ENCODE measurements at places on chromosomes 16 and 17.

- H3K36me3 ChIP-seq: no peaks in the 10 kb centered on the region
- no peak overlapping the region for H3K4me3 ChIP-seq
- DNase-seq: no peak
- H3K27me3 ChIP-seq: peaks cover 37% of the 10 kb centered on the region
- H3K4me1 ChIP-seq: no peaks in the 10 kb centered on the region
Measured at GRCh38 chr16:54783980-54784379, 146.7 kb upstream of the IRX5 start.

- H3K36me3 ChIP-seq: peaks cover 6% of the 10 kb centered on the region
- peak; percentile 55 for DNase-seq
- no peak overlapping the region for H3K4me3 ChIP-seq
- H3K27ac ChIP-seq: no peak overlapping the region
- peaks cover 36% of the 10 kb centered on the region for H3K27me3 ChIP-seq
Measured at GRCh38 chr17:33012522-33013033, 20.9 kb downstream of the SPACA3 start.

DNA sequence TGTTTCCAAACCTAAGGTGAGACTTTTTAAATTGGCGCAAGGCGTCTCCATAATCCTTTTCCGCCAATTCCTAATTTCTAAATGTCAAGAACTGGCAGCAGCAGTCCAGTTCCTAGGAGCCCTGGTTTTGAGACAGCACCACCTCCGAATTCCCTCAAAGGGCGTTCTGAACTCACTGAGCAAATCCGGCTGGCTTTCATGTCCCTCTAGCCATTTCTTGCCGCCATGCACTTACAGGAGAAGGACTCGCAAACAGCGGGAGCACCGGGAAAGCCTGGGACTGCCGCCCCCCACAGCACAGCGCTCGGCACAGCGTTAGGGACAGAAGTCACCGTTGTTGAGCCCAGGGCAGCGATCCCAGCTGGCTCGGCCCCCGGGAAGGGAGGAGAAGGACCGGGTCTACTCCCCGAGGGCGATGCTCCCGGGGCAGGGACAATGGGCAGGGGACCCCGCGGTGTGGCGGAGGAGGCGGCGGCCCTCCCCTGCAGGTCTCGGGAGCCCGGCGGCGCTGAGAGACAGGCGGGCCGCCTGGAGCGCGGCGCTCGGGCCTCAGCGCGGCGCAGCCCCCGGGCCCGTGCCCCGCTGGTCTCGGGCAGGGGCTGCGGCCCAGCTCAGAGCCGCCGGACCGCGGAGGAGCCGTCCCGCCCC is 545 bp downstream of the ARHGAP17 start:
- peak overlapping the region; percentile 87 for H3K27ac ChIP-seq
- H3K36me3 ChIP-seq: peaks cover 24% of the 10 kb centered on the region
- DNase-seq: peak; percentile 56
- no peaks in the 10 kb centered on the region for H3K27me3 ChIP-seq
- peaks cover 25% of the 10 kb centered on the region for H3K4me1 ChIP-seq

DNA sequence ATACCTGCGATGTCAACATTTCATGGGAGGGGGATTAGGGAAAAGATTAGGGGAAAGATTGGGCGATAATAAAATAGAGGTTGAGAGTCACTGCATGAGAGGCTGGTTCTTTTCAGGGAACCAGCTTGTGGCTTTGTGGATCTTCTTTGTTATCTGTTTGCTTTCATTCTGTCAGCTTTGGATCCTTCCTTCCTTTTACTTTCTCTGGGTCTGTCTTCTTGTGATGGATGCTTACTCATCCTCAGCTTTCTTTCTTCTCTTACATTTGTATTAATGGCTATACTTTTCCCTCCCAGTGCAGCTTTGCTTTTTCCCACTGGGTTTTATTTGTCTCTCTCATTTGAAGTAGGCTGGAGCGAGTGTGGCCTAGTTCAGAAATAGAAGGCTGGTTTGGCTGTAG is 47.1 kb downstream of the RPTOR start:
- H3K4me3 ChIP-seq: no peak overlapping the region
- no peaks in the 10 kb centered on the region for H3K36me3 ChIP-seq
- H3K4me1 ChIP-seq: peaks cover 3% of the 10 kb centered on the region
- no peak for DNase-seq

GRCh38 chr17:81049973-81050551 is 15.1 kb downstream of the BAIAP2 start:
- peak overlapping the region; percentile 56 for H3K4me3 ChIP-seq
- peaks cover 38% of the 10 kb centered on the region for H3K36me3 ChIP-seq
- peaks cover 55% of the 10 kb centered on the region for H3K4me1 ChIP-seq
- peak; percentile 92 for DNase-seq
- H3K27ac ChIP-seq: peak overlapping the region; percentile 93

GRCh38 chr16:2252806-2253148 is 1.4 kb upstream of the ECI1 start:
- peak overlapping the region; percentile 88 for H3K27ac ChIP-seq
- no peaks in the 10 kb centered on the region for H3K27me3 ChIP-seq
- H3K36me3 ChIP-seq: peaks cover 95% of the 10 kb centered on the region
- H3K4me3 ChIP-seq: no peak overlapping the region
- no peak for DNase-seq
- H3K4me1 ChIP-seq: peaks cover 20% of the 10 kb centered on the region

DNA sequence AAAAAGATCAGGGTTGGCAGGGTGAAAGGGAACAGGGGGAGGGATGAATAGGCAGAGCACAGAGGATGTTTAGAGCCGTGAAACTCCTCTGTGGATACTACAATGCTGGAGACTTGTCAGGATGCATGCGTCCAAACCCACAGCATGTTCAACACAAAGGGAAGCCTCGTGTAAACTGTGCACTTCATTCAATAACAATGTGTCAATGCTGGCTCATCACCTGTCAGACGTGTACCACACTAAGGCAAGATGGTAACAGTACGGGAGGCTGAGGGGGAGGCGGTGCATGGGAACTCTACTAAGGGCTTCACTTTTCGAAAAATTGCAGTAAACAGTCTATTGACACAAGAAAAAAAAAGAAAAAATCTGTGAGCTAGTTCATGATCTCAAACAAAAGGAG is 63.7 kb downstream of the C16orf95 start:
- H3K4me1 ChIP-seq: no peaks in the 10 kb centered on the region
- no peak overlapping the region for H3K27ac ChIP-seq
- peaks cover 11% of the 10 kb centered on the region for H3K27me3 ChIP-seq
- H3K4me3 ChIP-seq: no peak overlapping the region
- DNase-seq: no peak
- no peaks in the 10 kb centered on the region for H3K36me3 ChIP-seq

DNA sequence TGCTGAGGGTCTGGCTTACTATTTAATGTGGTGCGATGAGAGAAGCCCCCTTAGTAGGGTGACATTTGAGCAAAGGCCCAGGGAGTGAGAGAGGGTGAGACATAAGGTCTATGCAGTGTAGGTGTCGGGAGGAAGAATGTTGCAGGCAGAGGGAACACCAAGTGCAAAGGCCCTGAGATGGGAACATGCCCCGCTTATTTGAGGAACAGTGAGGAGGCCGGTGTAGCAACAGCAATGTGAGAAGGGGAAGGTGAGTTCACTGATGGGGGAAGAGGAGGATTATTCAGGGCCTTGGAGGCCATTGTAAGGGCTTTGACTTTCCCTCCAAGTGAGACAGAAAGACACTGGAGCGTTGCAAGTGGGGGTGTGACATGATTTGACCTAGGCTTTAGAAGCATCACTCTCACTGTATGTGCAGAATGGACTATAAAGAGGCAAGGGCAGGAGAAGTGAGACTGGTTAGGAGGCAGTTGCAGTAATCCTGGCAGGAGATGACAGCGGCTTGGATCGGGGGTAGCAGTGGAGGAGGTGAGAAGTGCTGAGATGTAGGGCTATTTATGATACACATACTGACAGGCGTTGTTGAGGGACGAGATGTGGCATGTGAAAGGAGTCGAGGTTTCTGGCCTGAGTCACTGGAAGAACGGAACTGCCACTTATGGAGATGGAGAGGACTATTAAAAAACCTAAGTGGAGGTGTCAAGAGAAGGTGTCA is 145.3 kb downstream of the SPECC1 start:
- no peak overlapping the region for H3K4me3 ChIP-seq
- H3K4me1 ChIP-seq: peaks cover 12% of the 10 kb centered on the region
- H3K27ac ChIP-seq: no peak overlapping the region
- no peak for DNase-seq
- H3K27me3 ChIP-seq: no peaks in the 10 kb centered on the region

DNA sequence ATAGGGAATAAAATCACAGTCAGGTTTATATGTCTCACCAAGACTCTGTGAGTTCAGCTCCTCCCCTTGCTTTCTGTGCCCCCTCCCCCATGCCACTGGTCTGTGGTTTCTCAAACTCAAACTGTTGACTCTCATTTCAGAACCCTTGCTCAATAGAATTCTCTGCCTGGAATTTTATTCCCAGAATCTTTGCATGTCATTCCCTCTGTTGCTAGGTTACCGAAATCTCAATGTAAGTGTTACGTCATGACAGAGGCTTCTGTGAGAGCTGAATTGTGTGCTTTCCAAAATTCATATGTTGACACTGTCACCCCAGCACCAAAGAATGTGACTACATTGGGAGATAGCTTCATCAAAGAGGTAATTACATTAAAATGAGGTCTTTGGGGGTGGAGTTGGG is 1938.8 kb downstream of the TP53TG3F start:
- no peaks in the 10 kb centered on the region for H3K27me3 ChIP-seq
- no peak for DNase-seq
- no peak overlapping the region for H3K27ac ChIP-seq
- no peak overlapping the region for H3K4me3 ChIP-seq

- no peak for DNase-seq
- H3K4me1 ChIP-seq: no peaks in the 10 kb centered on the region
- H3K27me3 ChIP-seq: no peaks in the 10 kb centered on the region
- H3K4me3 ChIP-seq: no peak overlapping the region
Measured at GRCh38 chr17:11645426-11645825, 47.2 kb downstream of the DNAH9 start.

DNA sequence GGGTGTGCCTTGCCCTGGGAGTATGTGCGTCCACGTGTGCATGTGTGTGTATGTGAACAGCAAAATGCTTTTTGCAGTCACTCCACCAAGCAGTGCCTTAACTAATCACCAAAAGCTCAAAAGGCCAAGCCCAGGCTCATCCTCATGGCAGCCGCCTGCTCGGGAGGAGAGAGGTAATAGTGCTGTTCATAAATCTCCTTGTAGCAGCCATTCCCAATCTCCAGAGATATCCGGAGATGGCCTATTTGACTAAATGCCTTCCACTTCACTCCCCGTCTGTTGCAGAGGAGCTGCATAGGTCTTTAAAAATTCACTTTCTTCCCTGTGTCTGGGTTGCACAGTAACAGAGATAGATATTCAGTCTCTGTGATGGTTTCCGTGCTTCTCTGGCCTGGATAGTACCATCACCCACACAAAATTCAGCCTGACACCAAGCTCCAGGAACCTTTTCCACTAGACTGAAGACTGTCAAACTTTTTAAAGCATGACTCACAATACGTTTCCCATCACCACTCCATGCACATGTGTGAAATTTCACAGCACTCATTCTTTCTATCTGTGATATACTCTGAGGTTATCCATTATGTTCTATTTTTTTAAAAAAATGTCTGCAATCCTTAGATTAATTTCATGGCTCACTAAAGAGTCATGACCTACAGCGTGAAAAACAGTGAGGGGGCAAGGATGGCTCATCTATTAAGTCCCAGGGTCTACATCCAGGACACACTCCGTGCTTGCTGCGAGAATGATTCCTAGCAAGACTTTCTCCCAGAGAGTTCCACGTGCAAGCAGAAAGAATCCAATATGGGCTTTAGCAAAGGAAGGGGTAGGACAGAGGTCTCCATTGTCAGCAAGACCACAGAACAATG is 357.8 kb downstream of the GRIN2A start:
- H3K27ac ChIP-seq: no peak overlapping the region
- no peaks in the 10 kb centered on the region for H3K4me1 ChIP-seq
- DNase-seq: no peak
- no peaks in the 10 kb centered on the region for H3K27me3 ChIP-seq
- no peak overlapping the region for H3K4me3 ChIP-seq
- H3K36me3 ChIP-seq: peaks cover 3% of the 10 kb centered on the region

GRCh38 chr16:57998992-57999365 is 1.5 kb downstream of the ZNF319 start:
- H3K4me3 ChIP-seq: peak overlapping the region; percentile 6
- DNase-seq: no peak
- H3K36me3 ChIP-seq: peaks cover 49% of the 10 kb centered on the region
- H3K27me3 ChIP-seq: no peaks in the 10 kb centered on the region

- no peak overlapping the region for H3K4me3 ChIP-seq
- DNase-seq: no peak
- H3K36me3 ChIP-seq: no peaks in the 10 kb centered on the region
- H3K4me1 ChIP-seq: no peaks in the 10 kb centered on the region
- H3K27me3 ChIP-seq: no peaks in the 10 kb centered on the region
Measured at GRCh38 chr16:3971706-3972105, 91.2 kb upstream of the CREBBP start.

DNA sequence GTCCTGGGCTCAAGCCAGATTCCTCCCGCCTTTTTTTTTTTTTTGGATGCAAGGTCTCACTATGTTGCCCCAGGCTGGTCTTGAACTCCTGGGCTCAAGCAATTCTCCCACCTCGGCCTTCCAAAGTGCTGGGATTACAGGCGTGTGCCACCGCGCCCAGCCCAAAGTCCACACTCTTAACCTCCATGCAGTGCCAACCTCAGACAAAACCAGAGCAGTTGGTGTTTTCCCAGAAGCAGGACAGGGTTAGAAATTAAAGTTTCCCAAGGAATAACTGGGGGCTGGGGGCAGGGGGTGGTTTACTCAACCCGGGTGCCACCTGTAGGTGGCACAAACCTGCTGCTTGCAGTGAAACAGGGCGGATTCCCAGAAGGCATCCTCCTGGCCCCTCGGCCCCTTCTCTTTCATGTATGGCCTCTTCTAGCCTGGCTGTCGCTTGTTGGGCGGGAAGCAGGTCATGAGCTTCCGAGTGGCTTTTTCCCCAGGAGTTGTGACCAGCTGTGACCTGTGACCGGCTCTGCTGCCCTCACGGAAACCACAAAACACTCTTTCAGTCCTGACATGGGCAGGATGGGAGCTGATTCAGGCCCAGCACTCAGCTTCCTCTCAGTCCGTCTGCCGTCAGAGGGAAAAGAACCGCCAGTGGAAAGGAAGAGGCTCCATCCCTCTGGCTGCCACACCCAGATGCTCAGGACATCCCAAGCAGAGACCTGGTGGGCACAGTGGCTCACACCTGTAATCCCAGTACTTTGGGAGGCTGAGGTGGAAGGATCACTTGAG is 25.6 kb upstream of the USP7 start:
- no peaks in the 10 kb centered on the region for H3K27me3 ChIP-seq
- H3K27ac ChIP-seq: no peak overlapping the region
- H3K4me3 ChIP-seq: no peak overlapping the region
- no peak for DNase-seq
- no peaks in the 10 kb centered on the region for H3K36me3 ChIP-seq
- peaks cover 15% of the 10 kb centered on the region for H3K4me1 ChIP-seq

DNA sequence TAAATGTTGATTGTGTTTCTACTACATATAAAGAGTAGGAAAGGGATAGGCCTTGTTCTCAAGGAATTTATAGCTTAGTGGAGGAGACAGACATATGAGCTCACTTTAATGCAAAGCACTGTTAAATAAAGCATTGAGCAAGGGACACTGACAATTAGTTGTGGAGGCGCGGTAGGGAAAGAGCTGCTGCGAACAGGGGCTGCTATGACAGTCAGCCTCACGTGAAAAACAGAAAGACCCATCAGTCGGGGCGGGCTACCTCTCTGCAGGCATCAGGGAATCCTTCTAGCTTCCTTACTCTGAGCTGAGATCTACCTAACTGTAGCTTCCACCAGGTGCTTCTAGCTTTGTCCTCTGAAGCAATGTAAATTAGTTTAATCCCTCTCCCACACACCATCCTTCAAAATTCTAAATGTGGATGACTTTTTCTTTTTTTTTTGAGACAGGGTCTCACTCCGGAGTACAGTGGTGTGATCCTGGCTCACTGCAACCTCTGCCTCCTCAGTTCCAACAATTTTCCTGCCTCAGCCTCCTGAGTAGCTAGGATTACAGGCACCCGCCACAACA is 129.9 kb upstream of the ZFHX3 start:
- peaks cover 76% of the 10 kb centered on the region for H3K27me3 ChIP-seq
- H3K4me3 ChIP-seq: no peak overlapping the region
- no peaks in the 10 kb centered on the region for H3K36me3 ChIP-seq
- peaks cover 8% of the 10 kb centered on the region for H3K4me1 ChIP-seq

All from Calu3 (cell line).